ENCODE measurements at places on chromosomes 4 and X.
A peak's percentile ranks its signal among the peaks of the same experiment; 100 is the strongest.

- no peak for DNase-seq
Observed at GRCh38 chr4:103451341-103451740, 253.2 kb upstream of the CENPE start.

- no peak for DNase-seq
Observed at GRCh38 chrX:80216086-80216485, 201.5 kb downstream of the TBX22 start.

DNA sequence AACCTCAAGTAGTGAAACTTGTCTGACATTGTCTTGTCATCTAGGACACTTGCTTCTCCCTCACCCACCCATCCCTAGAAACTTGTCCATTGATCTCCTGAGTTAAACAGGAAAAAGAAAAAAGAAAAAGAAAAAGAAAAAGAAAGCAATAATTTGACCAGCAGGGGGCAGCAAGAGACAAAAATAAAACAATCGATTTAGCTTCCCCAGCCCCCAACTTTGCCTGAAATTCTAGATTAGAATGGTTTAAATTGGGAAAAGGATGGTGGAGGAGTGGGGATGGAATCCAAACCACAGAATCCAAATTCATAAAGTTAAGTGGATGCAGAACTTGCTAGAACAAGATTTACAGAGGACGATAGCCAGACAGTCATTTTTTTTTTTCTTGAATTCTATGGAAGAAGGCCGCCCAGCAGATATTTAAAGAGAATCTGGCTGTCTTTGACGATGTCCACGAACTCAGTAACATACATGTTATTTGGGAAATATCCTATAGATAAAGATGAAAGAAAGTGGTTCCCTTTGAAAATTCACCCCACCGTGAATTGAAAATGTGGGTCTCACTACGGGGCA lies 282.9 kb downstream of the USP46 start:
- no peak for DNase-seq

DNA sequence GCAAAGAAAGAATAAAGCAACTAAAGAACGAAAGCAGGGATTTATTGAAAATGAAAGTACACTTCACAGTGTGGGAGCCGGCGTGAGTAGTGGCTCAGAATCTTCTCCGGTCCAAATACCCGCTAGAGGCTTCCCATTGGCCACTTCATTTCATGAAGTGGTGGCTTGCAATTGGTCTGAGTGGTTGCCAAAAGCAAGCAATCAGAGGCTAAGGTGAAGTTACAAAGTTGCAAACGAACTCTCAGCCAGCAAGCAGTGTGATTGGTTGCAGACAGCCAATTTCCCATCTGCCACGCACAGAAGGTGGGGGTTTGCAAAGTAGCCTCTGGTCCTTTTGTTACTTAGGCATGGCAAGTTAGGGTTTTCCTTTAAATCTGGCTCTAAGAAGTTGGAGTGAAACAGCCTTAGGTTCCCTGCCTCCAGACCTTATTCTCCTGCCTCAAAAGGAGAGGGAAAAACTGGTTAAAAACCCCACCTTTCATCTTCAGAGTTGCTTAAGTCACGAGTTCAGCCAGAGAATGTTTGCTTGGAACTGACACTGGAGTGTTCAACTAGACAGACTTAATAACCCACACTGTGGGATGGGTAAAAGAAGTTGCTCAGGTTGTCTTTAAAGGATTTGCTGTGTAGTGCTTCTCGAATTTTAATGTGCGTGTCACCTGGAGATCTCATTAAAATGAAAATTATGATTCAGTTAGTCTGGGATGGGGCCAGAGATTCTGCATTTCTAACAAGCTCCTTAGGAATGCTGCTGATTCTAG lies 6.9 kb upstream of the CLOCK start:
- no peak for DNase-seq

DNA sequence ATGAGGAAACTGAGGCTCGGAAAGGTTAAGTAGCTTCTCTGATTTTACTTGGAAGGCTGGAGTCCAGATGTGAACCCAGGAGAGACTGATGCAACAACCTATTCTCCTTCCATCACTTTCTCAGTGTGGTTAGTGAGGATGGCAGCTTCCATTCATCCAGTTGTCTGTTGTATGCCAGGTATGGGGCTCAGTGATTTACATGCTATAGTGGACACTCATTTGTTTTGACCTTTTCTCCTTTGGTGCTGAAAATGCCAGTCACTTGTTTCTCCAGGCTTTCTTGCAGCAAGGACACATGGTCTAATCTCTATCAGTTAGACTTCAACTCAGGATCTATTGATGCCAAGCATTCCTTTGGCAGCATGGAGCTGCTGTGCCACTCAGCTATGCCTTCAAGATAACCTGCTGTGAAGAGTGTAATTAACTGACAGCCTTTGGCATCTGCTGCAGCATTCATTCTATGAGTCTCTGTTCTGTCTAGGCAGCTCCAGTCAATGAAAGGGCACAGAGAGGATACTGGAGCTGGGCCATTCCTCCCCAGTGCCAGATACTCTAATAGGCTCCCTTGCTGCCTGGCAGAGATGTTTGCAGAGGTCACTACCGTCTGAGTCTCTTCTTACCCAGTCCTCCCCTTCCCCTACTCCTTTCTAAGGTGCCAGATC lies 11.0 kb upstream of the CWH43 start:
- DNase-seq, result peak; percentile 6

DNA sequence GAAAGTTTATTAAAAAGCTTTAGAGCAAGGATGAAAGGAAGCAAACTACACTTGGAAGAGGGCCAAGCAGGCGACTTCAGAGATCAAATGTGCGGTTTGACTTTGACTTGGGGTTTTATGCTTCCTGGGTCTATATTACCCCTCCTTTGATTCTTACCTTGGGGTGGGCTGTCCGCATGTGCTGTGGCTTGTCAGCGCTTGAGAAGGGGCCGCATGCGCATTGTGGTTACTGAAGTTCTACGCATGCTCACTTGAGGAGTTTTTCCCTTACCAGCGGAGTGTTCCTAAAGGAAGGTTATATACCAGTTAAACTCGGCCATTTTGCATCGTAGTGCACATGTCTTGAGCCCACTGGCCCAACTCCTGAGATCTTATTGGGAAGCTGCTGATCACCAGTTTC lies 9.9 kb downstream of the ZNF157 start:
- DNase-seq, result no peak

- no peak for DNase-seq
Observed at GRCh38 chrX:97398030-97398551, 514.4 kb downstream of the RPA4 start.

GRCh38 chr4:110154582-110154981 lies 43.8 kb downstream of the ELOVL6 start:
- DNase-seq, result no peak

DNA sequence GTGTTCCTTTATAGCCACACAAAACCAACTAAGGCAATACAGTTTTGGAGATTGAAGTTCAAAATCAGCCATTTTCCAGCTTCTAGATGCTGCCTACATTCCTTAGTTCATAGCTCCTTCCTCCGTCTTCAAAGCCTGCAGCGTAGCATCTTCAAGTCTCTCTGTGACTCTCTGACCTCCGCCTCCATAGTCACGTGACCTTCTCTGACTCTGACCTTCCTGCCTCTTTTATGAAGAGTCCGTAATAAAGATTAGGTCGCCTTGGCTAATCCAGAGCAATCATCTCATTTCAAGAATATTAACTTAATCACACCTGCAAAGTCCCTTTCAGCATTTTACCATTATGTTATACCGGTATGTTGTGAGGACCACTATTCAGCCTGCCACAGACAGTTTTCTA lies 60.4 kb downstream of the ZCCHC12 start:
- no peak for DNase-seq

GRCh38 chr4:183638436-183638835 lies 20.5 kb downstream of the RWDD4 start:
- DNase-seq, result no peak

GRCh38 chr4:147591106-147591505 lies 26.1 kb upstream of the TMEM184C start:
- no peak for DNase-seq

Measured in nucleus accumbens (tissue), 56 donors.